ENCODE measurements at places on chromosomes 5 and 9.

DNA sequence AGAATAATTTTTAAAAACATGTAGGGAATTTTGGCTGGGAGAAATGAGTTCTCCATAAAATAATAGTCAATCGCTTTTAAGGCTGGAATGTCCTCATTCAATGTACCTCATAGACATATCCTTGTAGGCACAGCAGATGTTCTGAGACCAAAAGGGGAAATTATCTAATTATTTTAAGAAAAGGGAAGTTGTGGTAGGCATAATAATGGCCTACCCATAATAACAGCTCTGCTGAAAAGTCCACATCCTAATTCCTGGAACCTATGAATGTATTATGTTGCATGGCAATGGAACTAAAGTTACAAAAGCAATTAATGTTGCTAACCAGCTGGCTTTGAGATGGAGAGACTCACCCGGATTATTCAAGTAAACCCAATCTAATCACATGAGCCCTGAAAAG, 216.1 kb downstream of the TRIM36 start:
- DNase-seq, result peak; percentile 30

DNA sequence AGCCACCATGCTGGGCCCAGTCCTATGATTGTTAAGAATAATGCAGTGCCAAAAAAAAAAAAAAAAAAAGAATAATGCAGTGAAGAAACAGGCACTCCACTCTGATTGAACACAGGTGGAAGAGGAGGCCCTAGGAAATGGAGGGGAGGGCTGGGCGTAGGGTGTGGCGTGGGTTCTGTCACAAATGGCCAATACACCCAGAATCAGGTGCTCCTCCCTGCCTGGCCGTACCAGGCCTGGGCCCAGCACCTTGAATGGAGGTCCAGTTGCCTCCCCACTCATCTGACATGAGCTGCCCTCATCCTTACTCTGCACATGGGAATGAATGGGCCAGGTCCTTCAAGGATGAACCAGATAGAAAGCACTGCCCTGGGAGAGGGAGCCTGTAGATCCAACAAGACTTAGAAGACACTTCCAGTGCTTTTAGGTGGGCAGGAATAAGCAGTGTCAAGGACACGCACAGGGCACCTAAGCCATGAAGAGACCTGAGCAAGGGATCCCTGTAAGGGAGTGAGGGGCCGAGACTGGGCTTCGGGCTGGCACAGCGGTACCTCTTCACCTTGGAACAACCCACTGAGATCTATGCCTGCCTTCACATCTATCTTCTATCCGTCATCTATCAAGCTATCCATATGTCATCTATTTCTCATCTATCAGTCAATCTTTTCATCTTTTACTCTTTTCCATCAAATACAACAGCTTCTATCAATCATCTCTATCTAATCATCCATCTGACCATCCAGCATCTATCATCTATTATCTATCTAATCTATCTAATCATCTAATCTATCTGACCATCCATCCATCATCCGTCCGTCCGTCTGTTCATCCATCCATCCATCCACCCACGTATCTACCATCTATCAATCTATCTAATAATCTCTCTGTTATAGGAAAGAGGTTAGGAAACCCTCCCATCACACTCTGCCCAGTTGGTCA, 15.9 kb downstream of the NINJ1 start:
- DNase-seq, result no peak

GRCh38 chr5:79544131-79544530, 30.2 kb upstream of the HOMER1 start:
- no peak for DNase-seq

GRCh38 chr9:129557192-129558036, 63.5 kb downstream of the C9orf50 start:
- no peak for DNase-seq

- DNase-seq, result no peak
Measured at GRCh38 chr9:114061830-114062474, 16.1 kb downstream of the AMBP start.

DNA sequence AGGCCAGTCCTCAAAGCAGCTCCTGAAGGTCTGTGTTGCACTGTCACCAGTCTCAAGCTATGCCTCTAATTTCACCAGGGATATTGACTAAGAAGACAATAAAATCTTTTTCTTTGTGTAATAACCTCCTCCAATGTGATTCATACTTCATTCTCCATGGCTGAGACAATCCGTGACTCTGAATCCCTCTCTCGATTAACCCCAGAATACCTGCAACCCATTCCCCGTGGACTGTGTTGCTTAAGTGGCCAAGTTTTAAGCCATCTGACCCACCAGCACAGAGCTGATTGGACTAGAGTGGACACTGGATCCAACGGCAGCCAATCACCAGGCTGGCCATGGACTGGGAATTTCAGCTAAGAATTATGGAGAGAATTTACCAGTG, 5.4 kb upstream of the CCIN start:
- DNase-seq, result no peak
